Vagina (tissue), 2 donors: ENCODE measurements at places on chromosomes 13 and 19. TPM values are rescaled to one million over a fixed set of nuclear protein-coding genes. Genes with fewer than 3 reads are reported as not detected.

GRCh38 chr13:30900436-30900835 is 5.6 kb upstream of the MEDAG start:
- H3K4me3 ChIP-seq, result no peak overlapping the region
- DNase-seq, result no peak
- peaks cover 28% of the 10 kb centered on the region for H3K4me1 ChIP-seq
- H3K27ac ChIP-seq, result peak overlapping the region; percentile 83
- H3K27me3 ChIP-seq, result no peaks in the 10 kb centered on the region

DNA sequence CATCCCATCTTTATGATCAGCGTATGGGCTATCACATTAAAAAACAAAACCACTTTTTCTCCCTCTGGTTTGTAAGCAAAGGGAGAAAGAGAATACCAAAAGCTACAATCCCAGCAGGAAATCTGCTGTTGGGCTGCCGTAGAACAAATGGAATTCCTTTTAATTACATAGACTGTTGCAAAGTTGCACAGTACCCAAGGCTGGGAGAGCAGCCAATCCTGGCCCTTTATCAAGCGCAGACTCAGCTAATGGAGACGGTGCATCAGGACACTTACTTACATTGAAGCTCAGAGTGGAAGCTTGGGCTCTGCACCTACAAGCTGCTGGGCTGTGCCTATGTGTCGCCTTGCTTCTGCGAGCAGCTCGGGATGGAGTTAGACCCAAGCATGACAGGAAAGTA is 15.2 kb downstream of the CCNA1 start:
- H3K4me1 ChIP-seq, result no peaks in the 10 kb centered on the region
- DNase-seq, result no peak
- H3K36me3 ChIP-seq, result no peaks in the 10 kb centered on the region
- H3K4me3 ChIP-seq, result no peak overlapping the region
- H3K27me3 ChIP-seq, result no peaks in the 10 kb centered on the region
- H3K27ac ChIP-seq, result no peak overlapping the region

- no peaks in the 10 kb centered on the region for H3K27me3 ChIP-seq
- no peak overlapping the region for H3K27ac ChIP-seq
- H3K4me3 ChIP-seq, result no peak overlapping the region
- H3K4me1 ChIP-seq, result no peaks in the 10 kb centered on the region
- H3K36me3 ChIP-seq, result peaks cover 12% of the 10 kb centered on the region
- no peak for DNase-seq
Observed at GRCh38 chr13:112871742-112872141, 97.3 kb upstream of the MCF2L start.

The IGSF23 gene
- total RNA-seq, result not detected

DNA sequence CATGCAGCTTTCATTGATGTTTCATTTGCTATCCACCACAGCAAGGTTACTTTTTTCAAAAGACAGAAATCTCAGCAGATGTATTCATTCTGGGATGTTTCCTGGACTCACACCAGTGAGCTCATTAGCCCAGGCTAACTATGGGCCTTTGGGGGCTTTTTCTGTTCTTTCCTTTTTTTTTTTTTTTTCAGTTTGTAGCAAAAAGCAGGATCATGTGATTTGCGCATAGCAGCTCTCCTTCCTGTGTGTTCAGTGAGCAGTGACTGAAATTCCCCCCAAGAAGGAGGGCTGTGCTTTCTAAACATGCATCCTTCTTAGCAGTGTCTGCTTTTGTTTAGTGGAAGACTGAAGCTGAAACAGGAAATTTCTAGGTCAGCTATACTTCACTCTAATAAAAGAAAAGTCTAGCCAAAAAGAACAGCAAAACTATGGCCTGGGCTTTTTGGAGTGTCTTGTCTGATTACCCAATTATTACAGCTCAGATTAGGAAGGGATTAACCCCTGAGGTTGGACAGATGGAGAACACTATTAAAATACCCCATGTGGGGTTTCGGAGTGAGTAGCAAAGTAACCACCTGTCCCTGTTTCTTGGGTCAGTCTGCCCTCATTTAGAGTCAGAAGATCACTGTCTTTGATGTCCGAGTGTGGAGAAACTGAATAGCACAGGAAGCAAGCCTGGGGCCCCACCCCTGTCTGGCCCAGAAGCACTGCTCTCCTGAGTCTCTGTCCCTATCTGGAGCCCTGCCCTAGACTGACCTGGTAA is 8.9 kb upstream of the AMER2 start:
- H3K27me3 ChIP-seq, result no peaks in the 10 kb centered on the region
- no peaks in the 10 kb centered on the region for H3K36me3 ChIP-seq
- H3K4me3 ChIP-seq, result no peak overlapping the region
- H3K27ac ChIP-seq, result no peak overlapping the region
- no peak for DNase-seq

DNA sequence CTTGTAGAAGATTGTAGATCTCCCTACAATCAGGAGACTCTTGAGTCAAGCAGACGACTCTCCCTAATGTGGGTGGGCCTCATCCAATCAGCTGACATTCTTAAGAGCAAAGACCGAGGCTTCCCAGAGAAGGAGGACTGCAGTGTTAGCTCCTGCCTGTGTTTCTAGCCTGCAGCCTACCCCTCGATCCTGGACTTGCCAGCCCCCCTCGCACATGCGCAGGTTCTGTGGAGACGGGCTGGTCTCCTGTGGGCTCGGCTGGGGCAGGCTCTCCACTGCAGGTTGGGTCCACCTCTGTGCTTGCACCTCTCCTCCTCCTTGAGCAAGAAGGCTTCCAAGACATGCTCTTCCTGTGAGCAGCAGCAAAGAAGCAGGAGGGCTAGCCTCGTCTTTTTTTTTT is 185.2 kb upstream of the SOX1 start:
- H3K36me3 ChIP-seq, result no peaks in the 10 kb centered on the region
- H3K4me1 ChIP-seq, result no peaks in the 10 kb centered on the region
- H3K27me3 ChIP-seq, result no peaks in the 10 kb centered on the region

GRCh38 chr19:3954107-3954506 is 16.8 kb downstream of the DAPK3 start:
- H3K4me3 ChIP-seq, result no peak overlapping the region
- no peak for DNase-seq
- no peak overlapping the region for H3K27ac ChIP-seq
- H3K4me1 ChIP-seq, result peaks cover 14% of the 10 kb centered on the region
- H3K36me3 ChIP-seq, result no peaks in the 10 kb centered on the region
- no peaks in the 10 kb centered on the region for H3K27me3 ChIP-seq

GRCh38 chr13:85725433-85725832 is 73.8 kb downstream of the SLITRK6 start:
- no peak overlapping the region for H3K4me3 ChIP-seq
- no peak for DNase-seq
- no peaks in the 10 kb centered on the region for H3K27me3 ChIP-seq
- H3K27ac ChIP-seq, result no peak overlapping the region
- no peaks in the 10 kb centered on the region for H3K36me3 ChIP-seq

The PSG6 gene
- total RNA-seq, result not detected

GRCh38 chr19:4376028-4376670 is 24.2 kb downstream of the SH3GL1 start:
- peak overlapping the region; percentile 90 for H3K27ac ChIP-seq
- H3K27me3 ChIP-seq, result no peaks in the 10 kb centered on the region
- H3K36me3 ChIP-seq, result no peaks in the 10 kb centered on the region
- H3K4me3 ChIP-seq, result no peak overlapping the region
- H3K4me1 ChIP-seq, result peaks cover 99% of the 10 kb centered on the region
- no peak for DNase-seq

GRCh38 chr13:95128045-95128643 is 173.1 kb downstream of the ABCC4 start:
- no peaks in the 10 kb centered on the region for H3K27me3 ChIP-seq
- H3K4me1 ChIP-seq, result no peaks in the 10 kb centered on the region
- no peaks in the 10 kb centered on the region for H3K36me3 ChIP-seq
